GM04503 (cell line): ENCODE measurements at places on chromosomes 2 and 18.

GRCh38 chr2:137677466-137677865 lies 286.8 kb upstream of the HNMT start:
- DNase-seq, result no peak

DNA sequence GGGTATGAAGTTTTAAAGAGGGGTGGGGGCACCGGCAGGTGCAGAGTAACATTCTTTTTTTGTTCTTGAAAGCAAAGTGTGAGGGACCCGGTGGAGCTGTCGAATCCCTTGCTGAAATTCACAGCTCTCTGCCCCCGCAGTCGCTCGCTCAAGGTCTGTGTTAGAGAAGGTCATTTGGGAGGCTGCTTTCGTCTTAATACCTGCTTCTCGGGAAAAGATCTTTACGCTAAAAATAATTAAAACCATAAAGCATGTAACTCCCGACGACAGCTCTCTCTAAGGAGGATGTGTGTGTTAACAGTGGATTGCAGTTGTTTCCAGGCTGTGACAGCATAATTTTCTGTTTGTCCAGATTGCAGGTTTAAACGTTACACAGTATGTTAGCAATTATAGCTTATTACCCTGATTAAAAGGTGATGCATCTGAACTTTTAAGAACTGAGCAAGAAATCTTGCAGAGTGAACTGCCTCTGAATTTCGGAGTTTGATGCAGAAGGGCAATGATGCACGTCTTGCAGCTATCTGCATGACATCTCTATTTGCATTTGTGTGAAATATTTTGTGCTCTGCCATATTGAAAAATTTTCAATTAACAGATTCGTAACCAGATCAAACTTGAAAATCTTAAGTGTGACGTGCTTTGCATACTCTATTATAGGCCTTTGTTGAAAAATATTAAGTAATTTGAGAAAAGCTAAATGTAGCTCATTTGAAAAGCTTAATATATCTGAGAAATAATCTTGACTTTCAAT lies 954 bp downstream of the RAPGEF4 start:
- no peak for DNase-seq

GRCh38 chr18:56962322-56962721 lies 184.6 kb upstream of the BOD1L2 start:
- DNase-seq, result no peak

DNA sequence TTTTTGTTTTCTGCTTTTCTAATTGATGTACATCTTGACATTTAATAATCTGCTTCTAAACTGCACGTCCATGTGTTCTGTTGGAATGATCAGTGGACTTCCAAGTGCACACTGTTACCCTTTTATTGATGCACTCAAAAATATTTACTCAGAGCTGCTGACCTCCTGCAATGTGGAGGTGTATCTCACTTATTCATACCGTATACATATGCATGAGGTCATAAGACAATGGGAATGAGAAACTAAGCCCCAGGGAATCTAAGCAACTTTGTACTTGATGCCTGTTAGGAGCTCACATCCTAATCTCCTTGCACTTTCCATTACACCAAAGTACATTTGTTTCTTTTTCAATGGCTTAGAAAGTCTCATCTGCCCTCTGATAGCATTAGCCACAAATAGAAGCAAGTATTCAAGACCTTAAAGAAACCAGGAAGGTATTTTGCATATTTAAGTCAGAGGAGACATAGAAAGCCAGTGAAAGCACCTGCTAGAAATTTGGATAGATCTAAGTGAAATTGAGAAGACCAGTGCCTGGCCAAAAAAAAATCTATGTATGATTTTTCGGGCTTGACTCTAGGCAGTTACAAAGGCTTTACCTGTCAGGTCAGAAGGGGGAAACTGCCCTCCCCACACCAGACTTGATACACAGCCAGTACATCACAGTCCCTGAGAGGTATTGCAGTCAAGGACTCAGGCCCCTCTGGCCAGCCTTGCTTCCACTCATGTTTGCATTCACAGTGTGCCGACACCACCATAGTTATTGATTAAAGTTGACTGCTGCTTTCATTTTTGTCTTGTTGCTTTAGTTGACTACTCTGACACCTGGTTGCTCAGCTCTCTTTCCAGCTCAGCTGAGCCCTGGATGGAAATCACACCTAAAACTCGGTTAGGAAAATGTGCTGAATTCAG lies 391.7 kb upstream of the CYRIA start:
- no peak for DNase-seq

DNA sequence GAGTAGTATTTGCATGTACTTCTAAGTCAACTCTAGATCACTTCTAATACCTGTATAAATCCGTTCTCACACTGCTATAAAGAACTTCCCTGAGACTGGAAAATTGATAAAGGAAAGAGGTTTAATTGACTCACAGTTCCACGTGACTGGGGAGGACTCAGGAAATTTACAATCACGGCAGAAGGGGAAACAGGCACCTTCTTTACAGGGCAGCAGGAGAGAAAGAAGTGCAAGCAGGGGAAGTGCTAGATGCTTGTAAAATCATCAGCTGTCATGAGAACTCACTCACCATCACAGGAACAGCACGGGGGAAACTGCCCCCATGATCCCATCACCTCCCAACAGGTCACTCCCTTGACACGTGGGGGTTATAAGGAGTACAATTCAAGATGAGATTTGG lies 24.0 kb upstream of the SLC35F5 start:
- no peak for DNase-seq

DNA sequence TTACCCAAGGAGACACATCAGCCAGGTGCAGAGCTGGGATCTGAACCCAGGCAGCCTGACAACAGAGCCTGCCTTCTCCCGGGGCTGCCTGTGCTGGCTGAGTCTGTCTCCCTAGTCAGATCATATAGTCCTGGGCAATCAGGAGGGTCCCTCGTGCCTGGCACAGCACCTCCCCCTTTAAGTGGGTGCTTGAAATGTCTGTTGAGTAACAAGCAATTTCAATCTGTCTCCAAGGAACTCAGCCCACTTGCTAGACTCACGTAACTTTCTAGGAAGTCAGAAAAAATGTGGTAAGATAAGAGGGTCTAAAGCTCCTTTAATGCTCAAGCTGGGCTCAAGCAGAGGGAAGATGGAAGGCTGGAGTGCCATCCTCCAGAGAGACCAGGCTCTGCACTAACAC lies 51.9 kb downstream of the REEP1 start:
- no peak for DNase-seq

- DNase-seq, result no peak
These were observed 283.8 kb upstream of the LYPD1 start for GRCh38 chr2:132953771-132954170.

DNA sequence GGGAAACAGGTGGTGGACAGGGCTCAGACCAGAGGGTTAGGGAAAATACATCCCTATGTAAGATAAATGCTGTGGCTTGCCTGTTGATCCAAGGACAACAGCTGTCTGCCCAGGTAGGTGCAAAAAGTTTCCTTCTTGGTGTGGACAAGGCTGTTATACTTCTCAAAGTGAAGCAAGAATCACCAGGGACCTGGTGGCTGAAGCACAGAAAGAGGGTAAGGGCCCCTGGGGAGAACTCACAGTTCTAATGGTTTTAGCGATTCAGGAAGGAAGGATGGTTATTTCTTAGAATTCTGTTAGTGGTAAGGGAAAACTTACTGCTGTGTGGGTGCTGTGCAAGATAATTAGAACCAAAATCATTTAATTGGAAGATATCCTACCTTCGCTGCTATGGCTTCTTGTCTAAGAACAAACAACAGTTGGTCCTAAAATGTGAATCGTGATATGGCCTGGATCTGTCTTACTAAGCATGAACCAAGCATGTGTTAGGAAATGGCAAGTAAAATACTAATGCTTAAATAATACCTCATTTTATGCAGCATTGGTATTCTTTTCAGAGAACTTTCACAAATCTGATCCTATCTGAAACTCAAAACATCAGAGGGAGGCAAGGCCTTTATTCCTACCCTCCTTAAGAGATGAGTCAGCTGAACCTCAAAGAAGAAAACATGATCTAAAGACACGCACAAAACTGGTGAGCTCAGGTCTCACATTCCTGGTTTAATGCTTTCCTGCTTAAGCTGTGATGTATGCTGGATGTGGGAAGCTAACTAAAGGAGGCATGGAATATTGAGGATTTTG lies 159.2 kb upstream of the THUMPD2 start:
- peak; percentile 95 for DNase-seq

DNA sequence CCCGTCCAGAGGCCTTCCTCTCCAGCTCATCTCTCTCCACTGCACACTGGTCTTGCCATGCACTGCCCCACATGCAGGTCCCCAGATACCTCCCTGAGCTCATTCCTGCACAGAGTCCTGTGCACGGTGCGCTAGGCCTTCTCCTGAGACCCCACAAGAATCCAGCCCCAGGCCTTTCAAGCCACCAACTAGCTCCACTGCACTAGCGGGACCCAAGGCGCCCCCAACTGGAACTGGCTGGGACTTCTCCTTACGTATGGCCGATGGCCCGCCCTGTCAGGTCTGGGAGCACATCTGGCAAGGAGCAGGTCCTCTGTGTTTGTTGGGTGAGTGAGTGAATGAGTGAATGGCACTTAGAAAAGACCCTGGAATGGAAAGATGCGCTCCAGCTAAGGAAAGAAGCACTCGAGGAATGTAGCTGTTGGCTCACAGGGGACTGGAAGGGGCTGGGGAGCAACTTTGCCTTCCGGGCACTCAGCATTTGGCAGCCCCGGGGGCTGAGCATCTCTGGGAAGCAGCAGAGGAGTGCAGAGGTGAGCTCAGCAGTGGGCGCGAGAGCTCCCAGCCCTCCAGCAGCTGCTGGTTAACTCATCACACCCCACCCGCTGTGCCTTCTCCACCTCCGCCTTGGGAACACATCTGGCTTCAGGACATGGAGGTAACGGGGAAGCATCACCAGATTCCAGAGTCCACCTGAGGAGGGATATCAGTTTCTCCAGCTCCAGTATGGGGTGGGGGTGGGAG lies 223.1 kb downstream of the GLI2 start:
- no peak for DNase-seq
